Endothelial cell of coronary artery (primary cell): ENCODE measurements at places on chromosomes 2 and 18. TPM values are rescaled to one million over a fixed set of nuclear protein-coding genes. Genes with fewer than 3 reads are reported as not detected.

HOXD12 gene
- not detected in 2 replicates for total RNA-seq

ADGRF3 gene
- under 0.01 TPM in 1 of 2 replicates, not detected in the other for total RNA-seq

WDR35 gene
- total RNA-seq = 11.5 and 14.2 TPM in 2 replicates

ITPRIPL1 gene
- total RNA-seq = 0.75 and 0.99 TPM in 2 replicates

UBE2E3 gene
- total RNA-seq = 39.0 and 44.4 TPM in 2 replicates

CNTNAP5 gene
- 0.09 TPM in 1 of 2 replicates, not detected in the other for total RNA-seq

LINC00305 gene
- total RNA-seq = not detected in 2 replicates

ABCB11 gene
- total RNA-seq = 0.18 and 0.56 TPM in 2 replicates

RUFY4 gene
- total RNA-seq = not detected in 2 replicates

DSG1 gene
- not detected in 2 replicates for total RNA-seq

VAMP5 gene
- 77.6 and 88.9 TPM in 2 replicates for total RNA-seq

DUSP2 gene
- 0.09 and 0.54 TPM in 2 replicates for total RNA-seq

IRS1 gene
- under 0.01 and 1.6 TPM in 2 replicates for total RNA-seq

PPP1R1C gene
- total RNA-seq = not detected in 2 replicates

COX5B gene
- 363 and 382 TPM in 2 replicates for total RNA-seq

PAX8 gene
- total RNA-seq = 0.28 TPM in 1 of 2 replicates, not detected in the other

BOLL gene
- total RNA-seq = not detected in 2 replicates

CDCA7 gene
- total RNA-seq = 5.7 and 7.1 TPM in 2 replicates
